Right atrium auricular region (tissue), 2 donors: ENCODE measurements at places on chromosomes 6 and 20.

DNA sequence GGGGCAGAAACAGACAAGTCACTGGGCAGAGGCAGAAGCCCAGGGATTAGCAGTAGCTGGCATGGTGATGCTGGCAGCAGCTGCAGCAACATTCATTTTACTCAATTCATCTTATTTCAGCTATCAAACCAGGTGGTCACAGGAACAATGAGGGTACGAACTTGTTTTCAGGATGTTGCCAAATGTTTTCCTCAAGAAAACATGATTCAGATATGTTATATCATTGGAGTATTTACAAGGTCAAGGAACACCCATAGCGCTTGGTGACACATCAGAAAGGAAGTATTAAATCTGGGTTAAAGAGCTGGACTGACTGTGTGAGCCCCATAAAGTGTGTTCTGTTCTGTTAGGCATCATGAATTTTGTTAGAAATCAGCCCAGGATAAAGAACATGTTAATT, 456.9 kb upstream of the ID4 start:
- no peak for DNase-seq

DNA sequence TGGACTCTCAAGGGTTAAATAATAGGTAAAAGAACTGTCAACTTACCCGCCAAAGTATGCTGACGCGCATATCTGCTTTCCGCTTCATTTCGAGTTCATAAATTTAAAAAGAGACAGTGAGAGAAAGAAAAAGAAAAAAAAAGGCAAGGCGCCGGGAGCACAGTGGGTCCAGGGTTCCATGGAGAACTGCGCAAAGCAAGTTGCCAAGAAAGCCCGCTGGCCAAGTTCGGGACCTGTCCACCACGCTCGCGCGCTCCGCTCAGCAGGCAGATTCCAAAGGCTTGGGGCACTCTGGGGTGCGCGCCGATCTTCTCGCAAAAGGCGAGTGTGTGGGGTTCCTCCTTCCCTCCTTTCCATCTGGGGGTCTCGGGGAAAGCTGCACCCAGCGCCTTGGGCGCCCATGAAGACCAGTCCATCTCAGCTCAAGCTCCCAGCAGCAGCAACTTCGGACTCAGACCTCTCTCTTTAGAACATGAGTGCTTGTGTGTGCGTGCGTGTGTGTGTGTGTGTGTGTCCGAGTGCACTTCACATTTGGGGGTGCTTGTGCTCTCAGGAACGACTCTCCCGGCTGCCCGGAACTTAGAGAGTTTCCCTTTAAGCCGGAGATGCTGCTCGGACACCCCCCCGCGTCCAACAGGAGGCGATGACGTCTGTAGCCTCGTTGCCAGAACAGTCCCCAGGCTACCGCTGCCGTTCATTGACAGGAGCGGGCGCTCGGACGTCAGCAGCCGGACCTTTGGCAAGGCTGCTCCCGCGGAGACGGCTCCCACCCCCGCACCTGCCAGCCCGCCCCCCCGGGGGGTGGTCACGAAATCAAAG, 180.0 kb downstream of the TBXT start:
- DNase-seq: peak; percentile 90

DNA sequence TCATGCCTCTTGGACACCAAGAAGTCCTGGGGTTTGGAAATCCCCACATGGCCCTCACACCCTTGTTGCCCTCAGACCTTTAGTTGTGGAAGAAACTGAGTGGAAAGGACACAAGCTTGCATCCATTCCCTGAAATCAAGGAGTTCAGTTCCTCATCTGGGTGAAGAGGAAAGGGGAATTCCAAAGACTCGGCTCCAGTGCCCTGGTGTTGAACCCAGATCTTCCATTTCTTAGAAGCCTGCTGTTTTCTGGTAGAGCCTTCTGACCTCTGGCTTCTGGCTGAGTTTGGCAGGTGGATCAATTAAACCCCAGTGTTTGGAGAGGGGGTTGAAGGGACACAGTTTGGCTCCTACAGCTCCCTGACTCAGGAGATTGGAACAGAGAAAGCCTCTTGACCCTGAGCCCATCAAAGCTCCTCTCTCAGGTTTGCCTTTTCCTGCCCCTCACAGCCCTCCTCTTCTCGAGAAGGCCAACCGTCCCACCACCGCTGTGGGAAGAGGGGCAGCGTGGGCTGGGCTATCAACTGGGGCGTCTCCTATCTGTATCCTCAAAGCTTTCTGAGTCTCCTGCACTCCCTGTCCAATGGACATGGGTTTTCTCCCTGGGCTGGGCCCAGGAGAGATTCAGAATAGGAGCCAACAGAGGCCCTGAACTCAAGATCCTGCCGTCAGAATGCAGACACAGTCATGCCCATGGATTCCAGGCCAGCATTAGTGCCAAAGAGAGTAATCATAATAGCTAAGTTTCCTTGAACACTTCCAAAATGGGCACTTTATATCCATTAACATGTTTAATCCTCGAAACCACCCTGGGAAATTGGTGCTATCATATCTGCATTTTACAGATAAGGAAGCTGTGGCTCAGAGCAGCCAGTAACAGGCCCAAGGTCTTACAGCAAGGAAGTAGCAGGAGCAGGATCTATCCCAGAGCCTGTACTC, 146.2 kb downstream of the VEGFA start:
- DNase-seq: no peak

DNA sequence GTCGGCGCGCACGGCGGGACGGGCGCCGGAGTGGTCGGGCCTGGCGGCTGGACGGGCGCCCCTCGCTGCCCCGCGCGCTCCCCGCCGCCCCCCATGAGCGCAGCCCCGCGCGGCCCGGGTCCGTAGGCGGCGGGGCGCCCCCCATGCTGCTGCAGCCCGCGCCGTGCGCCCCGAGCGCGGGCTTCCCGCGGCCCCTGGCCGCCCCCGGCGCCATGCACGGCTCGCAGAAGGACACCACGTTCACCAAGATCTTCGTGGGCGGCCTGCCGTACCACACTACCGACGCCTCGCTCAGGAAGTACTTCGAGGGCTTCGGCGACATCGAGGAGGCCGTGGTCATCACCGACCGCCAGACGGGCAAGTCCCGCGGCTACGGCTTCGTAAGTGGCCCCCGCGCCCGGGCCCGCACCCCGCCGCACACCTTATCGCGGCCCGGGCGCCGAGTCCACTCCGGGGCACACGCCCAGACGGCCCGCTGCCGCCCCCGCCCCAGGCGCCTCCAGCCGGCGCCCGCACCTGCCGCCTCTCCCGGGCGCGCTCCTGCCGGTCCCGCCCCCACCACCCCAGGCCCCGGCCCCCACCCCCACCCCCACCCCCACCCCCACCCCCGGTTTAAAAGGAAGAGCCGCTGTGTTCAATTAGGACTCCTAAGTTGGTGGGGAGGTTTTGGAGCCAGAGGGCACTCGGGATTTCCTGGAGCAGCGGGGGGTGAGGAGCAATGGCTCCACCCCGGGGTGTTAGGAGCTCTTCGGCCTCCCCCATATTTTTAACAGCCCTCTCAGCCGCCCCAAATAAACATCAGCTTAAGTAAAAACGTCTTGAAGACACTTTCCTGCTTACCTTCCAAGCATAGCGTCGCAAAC, 474 bp downstream of the RBM38 start:
- DNase-seq: no peak

DNA sequence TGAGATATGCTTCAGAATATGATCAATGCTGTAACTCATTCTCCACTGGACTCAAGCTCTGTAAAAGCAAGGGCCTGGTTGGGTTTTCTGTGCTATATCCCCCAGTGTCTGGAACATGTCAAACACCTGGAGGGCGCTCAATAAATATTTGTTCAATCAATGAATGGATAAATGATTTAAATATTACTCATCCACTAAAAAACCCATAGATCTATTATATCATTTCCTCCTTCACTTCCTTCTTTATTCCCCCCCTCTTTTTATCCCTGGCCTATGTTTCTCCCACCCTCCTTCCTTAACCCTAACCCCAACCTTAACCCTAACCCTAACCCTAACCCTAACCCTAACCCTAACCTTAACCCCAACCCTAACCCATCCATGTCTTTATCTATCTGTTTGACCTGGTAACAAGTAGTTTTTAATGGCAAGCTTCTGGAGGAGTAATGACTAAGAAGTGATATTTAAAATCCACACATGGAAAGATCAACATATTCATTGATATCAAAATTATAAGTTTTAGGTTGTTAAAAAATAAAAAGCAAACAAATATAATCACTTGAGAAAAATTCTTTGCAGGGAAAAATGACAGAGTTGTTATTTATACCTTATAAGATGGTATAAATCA, 103.8 kb upstream of the GLP1R start:
- no peak for DNase-seq

- DNase-seq: no peak
These were observed 259.9 kb upstream of the CNR1 start for GRCh38 chr6:88426005-88426404.

- no peak for DNase-seq
These were observed 249.2 kb upstream of the PMEPA1 start for GRCh38 chr20:57959018-57959417.

DNA sequence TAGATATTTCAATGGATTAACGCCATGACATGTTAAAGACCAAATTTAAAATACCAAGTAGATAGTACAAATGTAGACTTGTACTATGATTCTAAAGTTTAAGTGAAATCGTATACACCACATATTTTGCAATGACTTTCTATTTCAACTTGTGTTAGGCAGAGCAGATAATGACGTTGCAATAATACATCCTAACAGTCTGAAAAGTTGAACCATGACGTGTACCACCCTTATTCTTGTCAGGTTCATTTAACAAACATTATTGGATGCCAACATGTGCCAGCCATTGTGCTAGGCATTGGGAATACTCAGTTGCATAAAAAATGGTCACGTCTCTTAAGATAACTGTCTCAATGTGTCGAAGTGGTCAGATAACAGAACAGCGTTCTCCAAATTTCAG, 50.0 kb downstream of the BCAS1 start:
- DNase-seq: no peak

- DNase-seq: no peak
These were observed 43.0 kb downstream of the CDKAL1 start for GRCh38 chr6:20577173-20577688.

GRCh38 chr6:35302604-35303241, 5.1 kb downstream of the DEF6 start:
- no peak for DNase-seq

DNA sequence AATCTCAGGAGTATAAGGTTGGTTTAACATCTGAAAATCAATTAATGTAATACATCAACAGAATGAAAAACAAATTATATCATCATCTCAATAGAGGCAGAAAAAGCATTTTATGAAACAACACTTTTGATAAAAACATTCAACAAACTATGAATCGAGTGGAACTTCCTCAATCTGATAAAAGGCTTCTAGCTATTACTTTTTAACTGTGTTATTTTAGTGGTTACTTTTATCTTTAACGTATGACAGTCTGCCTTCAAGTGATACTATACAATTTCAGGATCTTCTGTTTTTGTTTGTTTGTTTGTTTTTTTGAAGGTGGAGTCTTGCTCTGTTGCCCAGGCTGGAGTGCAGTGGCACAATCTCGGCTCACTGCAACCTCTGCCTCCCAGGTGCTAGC, 73.7 kb downstream of the ZFAND3 start:
- DNase-seq: no peak

DNA sequence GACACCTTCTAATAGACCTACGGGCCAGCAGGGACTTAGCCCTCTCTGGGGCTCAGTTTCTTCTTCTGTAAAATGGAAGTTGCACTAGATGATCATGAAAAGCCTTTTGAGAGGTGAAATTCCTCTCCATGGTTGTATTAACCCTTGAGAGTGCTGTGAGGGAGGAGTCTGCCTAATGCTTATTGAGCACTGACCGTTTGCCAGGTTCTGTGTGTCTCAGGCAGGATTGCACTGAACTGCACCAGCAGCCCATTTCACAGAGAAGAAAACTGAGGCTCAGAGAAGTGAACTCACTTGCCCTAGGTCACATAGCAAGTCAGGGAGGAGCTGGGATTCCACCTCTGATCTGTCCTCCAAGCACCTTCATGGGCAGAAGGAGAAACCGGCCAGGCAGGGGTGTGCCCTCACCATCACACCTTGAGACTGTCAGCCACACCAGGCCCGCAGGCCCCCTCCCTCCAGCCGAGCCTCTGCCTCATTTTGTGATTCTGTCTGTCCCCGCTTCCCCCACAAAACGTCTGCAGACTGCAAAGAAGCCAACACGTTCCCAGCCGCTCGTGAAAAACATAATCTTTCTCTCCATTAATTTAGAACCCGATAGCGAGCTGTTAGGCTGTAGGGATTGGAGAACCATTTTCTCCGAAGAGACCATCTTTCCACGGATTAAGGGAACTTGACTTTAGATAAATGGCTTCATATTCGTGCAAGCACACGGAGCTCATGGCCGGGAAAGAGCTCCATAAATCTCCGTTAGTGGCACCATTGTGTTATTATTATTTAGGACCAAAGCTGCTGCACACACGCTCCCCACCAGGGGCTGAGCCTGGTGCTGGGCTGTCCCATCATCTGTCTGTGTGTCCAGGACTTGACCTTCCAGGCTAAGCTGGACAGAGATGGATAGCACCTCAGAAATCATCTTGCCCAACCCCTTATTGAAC, 46.0 kb downstream of the KIAA1755 start:
- no peak for DNase-seq

DNA sequence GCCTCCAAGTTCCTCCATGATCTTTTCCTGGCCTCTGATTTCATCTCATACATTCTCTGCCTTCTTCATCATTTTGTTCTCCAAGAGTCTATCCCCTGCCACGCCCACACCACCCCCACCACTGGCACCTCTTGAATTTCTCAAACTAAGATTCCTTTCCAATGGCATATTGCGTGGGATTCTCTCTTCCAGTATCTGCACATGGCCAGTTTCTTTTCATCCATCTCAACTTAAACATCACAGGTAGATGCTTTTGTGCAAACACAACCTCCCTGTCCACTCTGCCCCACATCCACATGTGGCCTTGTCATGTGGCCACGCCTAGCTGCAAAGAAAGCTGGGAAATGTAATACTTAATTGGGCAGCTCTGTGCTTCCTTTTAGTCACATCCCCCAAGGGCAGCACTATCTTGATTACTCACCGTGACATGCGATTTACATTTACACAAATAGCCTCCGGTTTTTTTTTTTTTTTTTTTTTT, 33.4 kb upstream of the ZMYND8 start:
- DNase-seq: no peak

- no peak for DNase-seq
These were observed 18.1 kb upstream of the FERMT1 start for GRCh38 chr20:6140947-6141346.

GRCh38 chr6:156698239-156699016, 78.8 kb upstream of the ARID1B start:
- no peak for DNase-seq

- no peak for DNase-seq
These were observed 32.5 kb downstream of the AKAP7 start for GRCh38 chr6:131167773-131168172.

DNA sequence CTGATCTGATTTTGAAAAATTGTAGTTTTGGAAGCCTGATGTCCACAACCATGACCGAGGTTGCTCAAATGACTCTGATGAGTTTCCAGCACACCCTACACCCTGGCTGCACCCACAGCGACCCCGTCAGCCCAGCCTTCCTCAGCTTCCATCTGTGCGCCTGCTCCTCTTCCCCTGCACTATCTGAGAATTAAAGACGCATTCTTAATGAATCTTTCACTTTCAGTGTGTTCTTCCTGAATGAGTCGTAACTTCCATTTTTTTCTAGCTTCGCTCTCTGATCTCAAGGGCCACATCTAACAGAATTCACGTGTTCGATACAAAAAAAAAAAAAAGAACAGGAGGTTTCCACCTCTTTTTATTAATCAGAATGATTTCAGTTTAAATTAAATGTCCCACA, 21.3 kb upstream of the RREB1 start:
- no peak for DNase-seq
